ENCODE measurements at places on chromosomes 13 and 19.

GRCh38 chr13:30569901-30570576 is 47.7 kb upstream of the USPL1 start:
- peak; percentile 9 for DNase-seq

DNA sequence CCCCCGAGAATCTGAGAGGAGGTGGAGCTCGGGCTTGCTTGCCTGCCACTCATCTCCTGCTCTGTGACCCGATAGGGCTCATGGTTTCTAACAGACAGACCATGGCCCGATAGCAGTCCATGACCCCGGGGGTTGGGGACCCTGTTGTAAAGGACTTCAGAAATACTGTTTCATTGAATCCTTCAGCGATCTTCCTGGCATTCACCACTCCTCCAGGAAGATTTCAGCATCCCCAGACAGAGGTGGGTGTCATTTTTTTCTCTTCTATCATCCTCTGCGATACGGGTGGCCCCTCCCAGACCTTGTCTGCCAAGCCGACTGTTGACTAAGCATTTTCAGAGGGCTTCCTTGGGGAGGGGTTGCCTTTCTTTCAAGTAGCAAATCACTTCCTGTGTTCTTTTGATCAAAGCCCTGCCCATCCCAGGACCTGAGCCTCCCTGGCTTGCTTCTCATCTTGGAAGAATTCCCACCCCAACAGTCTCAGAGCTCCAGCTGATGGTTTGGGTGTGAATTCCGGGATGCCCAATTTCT is 1.7 kb downstream of the MYO1F start:
- DNase-seq: no peak

GRCh38 chr13:98524391-98524790 is 52.5 kb downstream of the STK24 start:
- no peak for DNase-seq

DNA sequence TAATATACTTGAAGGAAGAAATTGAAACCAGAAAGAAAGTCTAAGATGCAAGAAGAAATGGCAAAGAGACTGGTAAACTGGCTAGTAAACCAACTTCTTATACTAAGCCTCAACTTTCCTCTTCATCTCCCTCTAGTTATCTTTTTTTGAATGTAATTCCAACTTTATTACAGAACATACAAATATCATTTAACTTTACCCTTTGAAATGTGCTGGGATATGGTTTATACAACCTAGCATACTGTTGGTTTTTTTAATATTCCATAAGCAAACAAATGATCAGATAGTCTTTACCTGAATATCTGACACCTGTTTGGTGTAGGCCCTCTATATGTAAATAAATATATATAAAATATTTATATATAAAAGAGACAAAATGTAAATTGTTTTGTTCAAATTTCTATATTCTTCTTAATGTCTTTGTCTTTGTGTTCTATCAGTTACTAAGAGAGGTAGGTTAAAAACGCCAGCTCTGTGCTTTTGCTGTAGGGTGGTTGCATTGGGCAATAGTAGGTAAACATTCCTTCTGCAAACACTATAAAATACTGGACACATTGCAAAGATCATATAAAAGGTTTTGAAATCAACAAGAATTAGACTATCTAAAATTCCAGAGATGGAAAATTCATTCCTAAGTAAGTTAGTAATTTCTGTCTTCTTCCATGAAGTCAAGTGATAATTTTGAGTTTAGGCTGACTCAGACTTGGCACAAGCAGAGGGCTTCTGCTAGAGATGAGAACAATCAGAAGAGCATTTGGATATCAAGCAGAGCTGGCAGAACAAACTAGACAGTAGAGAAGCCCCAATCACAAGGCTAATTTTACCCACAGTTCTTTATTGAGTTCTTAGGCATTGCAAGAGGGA is 383.3 kb downstream of the RFC3 start:
- no peak for DNase-seq

- no peak for DNase-seq
Measured at GRCh38 chr19:6078068-6078467, 32.2 kb downstream of the RFX2 start.

GRCh38 chr13:35648201-35648600 is 171.7 kb upstream of the MAB21L1 start:
- DNase-seq: no peak

DNA sequence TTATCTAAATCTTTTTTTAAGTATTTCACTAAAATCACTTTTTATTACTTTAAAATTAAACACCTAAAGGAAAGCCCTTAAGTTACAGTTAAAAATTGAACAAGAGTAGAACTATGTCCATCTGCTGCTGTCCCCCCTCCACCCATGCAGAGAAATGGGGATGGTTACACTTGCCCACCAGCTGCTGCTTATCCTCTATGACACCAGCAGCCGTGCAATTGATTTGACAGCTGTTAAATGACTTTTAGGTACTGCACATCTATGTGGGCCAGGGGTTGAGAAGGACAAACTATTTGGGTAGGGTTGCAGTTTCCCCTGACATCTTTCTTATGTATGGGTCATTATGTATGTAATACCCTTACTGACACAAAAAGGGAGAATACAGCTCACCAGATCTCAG is 77.2 kb downstream of the TBC1D4 start:
- no peak for DNase-seq
